Motor neuron (in vitro differentiated cells): ENCODE measurements at places on chromosomes 12 and 14.

DNA sequence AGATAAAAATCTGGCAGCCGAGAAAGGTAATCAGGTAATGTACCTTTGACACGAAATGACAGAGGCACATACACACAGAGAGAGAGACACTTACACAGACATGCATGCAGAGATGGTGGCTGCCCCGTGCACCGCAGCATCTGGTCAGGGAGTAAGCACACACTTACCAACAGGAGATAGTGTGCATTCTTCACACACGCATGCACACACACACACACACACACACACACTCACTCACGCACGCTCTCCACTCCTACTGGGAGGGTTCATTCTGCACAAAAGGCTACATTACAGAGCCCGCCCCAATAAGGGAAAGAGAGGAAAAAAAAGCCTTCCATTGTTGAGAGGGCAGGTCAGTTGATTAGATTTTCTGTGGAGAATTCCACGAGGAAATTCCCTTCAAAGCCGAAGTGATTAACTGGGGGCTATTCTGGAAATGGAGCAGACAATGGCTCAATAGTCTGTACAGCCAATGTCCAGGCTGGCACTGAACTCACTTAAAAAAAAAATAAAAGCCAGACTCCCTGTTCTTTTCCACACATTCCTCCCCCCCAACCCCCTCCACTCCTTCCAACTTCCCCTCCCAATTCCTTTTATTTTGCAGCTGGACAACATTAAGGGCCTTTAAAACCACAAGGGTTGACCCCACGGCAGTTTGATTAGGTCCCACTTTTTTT, 1.4 kb upstream of the SOX5 start:
- ATAC-seq, result peak; percentile 80

GRCh38 chr12:129467726-129468125, 436.1 kb downstream of the TMEM132D start:
- no peak for ATAC-seq

DNA sequence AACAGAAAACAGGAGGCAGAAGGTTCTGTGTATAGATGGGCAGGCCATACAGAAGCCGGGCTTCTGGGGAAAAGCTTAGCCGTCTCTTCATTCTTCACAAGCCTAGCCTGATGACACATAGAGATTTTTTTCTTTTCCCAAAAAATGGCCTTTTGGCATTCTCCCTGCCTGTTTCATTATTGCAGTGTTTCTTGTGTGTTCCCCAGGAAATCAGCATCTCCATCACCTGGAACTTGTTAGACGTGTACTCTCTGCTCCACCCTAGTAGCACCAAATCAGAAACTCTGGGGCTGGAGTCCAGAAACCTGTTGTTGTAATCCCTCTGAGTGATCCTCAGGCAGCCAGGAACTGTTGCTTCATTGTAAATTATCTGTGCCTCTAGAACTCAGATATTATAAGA, 388.1 kb downstream of the CCDC91 start:
- no peak for ATAC-seq

GRCh38 chr12:26728205-26729050, 104.6 kb downstream of the ITPR2 start:
- ATAC-seq, result no peak

GRCh38 chr12:107372229-107372658, 278.9 kb upstream of the CRY1 start:
- no peak for ATAC-seq

GRCh38 chr12:103928682-103929045, 1.5 kb upstream of the HSP90B1 start:
- no peak for ATAC-seq

DNA sequence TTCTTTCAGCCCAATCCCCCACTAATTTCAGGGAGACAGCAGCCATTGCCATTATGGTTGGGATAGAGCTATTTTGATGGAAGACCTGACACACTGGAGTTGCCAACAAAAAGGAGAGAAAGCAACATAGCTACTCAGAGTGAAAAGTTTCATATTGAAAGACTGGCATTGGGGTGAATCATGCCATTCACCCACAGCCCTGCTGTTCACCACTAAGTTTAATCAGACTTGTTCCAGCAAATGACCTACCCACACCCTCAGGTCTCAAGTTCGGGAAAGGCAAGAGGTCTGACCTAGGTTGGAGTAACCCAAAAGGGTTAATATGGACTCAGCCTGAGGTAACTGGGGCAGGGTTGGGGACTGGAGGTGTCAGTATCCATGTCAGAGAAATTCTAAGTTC, 169.2 kb downstream of the PAWR start:
- ATAC-seq, result no peak

DNA sequence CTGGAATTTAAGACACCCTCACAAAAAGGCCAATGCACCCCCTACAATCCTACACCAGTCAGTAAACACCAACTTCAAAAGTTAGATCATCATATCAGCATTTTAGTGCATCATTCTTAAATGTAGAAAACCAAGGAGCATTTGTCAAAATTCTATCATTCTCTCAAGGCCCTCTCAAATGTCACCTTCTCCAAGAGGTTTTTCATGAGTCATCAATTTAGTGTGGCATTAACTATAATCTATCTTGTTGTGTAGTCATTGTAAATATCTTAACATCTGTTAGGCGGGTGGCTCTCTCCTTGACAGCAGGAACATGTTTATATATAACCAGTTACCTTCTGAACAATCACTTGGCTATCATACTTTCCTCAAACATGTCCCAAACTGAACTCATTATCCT, 62.1 kb upstream of the G2E3 start:
- no peak for ATAC-seq

GRCh38 chr12:93092649-93092945, 163.5 kb upstream of the EEA1 start:
- ATAC-seq, result no peak

DNA sequence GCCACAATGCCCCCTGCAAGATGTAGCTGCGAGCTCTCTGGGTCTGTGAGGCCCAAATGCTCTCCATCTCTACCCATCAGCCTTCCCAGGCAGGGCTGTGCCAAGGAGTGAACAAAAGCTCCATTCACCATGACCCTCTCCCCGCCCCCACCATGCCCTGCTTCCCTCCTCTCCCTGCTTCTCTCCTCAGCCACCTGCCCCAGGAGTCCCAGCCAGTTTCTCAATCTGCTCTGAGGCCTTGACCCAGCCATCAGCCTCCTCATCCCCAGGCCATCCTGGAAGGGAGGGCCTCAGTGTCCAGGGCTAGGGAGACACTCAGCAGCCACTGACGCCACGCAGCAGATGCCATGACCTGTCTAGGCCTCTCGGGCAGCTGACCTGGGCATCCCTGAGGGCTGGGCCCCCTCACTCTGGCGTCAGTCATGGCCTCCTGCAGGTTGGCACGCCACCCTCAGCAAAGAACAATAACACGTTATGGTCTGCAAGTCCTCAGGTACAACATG, 8.5 kb upstream of the KRT5 start:
- ATAC-seq, result no peak

- ATAC-seq, result peak; percentile 97
Measured at GRCh38 chr12:124625867-124626675, 58.7 kb upstream of the NCOR2 start.

- no peak for ATAC-seq
Measured at GRCh38 chr14:92653162-92653651, 95.2 kb downstream of the LGMN start.

DNA sequence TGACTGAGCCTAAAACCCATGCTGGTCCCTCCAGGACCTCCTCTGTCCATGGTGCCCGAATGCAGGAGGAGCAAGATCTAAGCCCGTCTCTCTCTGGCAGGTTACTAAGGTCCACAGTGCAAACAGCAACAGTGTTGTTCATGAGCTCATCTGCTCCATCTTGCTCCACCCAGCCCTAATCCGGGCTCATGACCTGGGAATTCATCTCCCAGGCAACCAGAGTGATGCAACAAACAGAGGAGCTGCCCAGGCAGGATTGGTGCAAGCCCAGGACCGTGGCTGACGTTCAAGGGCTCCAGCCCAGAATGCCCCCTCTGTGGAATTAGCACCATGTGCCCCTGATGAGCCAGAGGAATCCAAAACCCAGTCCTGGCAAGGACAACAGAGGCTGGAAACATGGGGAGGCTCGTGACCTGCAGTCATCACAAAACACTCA, 29.9 kb downstream of the HSPB8 start:
- peak; percentile 95 for ATAC-seq

DNA sequence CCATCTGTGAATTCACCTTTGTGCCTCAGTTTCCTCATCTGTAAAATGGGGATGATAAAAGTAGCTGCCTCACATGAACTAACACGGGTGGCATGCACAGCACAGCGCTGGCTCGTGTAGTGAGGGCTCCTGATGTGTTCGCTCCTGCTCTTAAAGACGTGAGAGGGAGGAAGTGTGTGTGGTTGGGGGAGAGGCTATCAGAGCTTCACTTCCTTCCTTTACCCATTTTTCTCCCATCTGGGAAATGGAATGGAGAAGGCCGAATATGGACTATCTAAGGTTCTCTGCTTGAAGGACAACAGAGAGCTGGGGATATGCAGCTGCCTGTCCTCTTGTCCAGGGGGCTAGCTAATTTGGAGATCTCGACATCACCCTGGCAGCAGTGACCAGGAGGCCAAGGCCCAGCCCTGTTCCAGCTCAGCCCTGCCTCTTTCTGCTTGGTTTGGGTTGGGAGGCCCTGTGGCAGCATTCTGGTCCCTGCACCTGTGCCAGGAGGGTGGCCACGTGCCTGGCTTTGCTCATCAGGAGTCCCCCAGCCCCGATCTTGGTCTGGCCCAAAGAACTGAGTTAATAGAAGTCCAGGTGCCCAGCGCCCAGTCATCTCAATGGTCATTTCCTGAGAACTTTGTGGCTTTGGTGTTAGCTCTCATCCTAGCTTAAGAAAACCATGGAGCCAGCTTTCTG, 44.5 kb upstream of the ESRRB start:
- no peak for ATAC-seq

DNA sequence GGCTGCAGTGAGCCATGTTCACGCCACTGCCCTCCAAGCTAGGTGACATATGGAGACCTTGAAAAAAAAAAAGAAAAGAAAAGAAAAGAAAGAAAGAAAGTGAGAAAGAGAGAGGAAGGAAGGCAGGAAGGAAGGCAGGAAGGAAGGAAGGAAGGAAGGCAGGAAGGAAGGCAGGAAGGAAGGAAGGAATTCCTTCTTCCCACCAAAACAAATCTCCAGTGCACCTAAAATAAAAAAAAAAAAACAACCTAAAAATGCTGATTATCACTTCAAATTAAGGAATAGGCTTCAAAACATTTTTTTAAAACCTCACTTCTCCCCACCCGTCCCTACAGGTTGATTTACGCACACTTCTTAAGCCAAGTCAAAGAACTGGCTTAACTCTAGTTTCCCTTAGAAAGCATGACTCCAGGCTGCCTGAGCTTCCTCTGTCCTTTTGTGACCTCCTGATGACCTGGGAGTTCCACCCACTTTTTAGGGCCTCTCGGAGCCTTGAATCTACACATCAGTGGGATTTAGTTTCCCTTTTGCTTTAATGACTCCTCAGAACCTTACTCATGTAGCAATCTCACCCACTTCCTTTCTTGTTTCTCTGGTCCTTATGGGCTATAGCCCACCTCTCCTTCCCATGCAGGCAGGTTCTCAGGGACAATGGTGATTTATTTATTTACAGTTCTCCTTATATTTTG, 18.6 kb downstream of the DUSP6 start:
- no peak for ATAC-seq

DNA sequence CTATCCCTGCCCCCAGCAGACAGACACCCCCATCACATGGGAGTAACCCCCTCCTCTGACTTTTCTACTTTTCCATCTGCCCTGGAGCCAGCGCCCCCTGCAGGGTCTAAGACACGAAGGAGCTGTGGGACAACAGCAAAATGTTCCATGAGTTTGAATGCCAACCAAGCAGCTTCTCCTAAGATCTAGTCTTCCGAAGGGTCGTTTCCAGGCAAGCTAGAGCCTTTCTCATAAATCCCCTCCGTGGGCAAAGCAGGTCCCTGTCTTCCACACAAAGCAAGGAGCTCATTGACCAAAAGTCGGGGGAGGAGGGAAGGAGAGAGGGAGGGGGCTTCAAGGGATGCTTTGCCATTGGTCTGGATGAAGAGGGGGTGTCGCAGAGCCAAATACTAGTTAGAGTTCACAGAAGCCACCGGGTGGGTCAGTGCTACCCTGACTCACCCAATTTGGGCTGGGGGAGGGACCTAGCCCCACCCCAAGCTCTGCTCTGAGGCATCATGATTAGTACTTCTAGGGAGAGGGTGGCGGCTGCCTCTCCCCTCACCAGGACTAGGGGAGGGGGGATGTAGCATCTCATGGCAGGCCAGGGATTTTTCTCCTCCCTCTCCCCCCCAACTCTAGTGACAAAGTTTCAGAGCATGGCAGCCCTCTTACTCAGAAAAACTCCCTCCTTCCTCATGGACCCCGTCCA, 1.6 kb downstream of the MSI1 start:
- no peak for ATAC-seq

- ATAC-seq, result peak; percentile 57
Measured at GRCh38 chr12:42810006-42810405, 220.5 kb upstream of the PRICKLE1 start.

DNA sequence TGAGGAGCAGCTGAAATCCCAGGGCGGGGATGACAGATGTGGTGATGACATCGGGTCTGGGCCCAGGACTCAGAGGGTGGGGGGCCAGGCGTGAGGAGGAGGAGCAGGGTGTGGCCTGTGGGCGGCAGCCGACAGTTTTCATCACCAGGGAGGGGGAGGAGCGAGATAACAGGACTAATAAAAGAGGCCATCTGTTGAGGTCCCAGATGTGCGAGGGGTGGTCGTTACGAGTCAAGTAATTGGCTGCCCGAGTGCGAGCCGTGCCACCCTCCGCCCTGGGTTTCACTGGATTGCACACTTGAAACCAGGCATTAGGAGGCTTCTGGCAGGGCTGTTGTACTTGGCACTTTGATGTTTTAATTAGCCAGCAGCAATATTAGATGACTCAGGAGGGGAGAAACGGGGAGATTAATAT, 67.2 kb downstream of the NOS1 start:
- peak; percentile 99 for ATAC-seq

DNA sequence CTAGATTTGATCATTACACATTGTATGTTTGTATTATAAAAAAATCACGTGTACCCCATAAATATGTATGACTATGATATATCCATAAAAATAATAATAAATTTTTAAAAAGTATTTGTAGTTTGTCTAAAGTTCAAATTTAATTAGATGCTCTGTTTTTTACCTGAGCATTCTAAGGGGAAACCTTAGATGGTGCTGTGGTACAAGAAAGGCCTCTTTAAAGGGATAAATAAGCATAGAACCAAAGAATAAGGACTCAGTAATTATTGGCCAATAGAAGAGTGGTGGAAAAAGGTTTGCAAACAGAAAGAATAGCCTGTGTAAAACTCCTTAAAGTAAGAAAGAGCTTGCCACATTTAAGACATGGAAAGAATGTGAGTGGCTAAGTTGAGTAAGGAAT, 580.1 kb upstream of the SEL1L start:
- no peak for ATAC-seq

DNA sequence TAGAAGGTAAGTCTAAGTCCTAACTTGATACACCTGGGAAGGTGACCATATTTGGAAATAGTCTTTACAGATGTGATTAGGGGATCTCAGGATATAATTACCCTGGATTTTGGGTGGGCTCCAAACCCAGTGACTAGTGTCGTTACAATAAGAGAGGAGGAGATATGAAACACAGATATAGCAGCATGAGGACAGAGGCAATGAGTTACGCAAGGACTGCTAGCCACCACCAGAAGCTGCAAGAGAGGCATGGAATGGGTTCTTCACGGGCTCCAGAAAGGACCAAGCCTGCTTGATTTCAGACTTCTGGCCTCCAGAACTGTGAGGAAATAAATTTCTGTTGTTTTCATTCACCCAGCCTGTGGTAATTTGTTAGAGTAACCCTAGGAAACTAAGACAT, 28.6 kb downstream of the FGFR1OP2 start:
- no peak for ATAC-seq

- ATAC-seq, result no peak
Measured at GRCh38 chr12:29883525-29883924, 99.8 kb upstream of the TMTC1 start.
